ENCODE measurements at places on chromosomes 11 and 22.

GRCh38 chr11:43638717-43639116 is 41.8 kb upstream of the HSD17B12 start:
- no peak for ATAC-seq

- no peak for ATAC-seq
Observed at GRCh38 chr11:13324709-13325108, 47.1 kb downstream of the BMAL1 start.

DNA sequence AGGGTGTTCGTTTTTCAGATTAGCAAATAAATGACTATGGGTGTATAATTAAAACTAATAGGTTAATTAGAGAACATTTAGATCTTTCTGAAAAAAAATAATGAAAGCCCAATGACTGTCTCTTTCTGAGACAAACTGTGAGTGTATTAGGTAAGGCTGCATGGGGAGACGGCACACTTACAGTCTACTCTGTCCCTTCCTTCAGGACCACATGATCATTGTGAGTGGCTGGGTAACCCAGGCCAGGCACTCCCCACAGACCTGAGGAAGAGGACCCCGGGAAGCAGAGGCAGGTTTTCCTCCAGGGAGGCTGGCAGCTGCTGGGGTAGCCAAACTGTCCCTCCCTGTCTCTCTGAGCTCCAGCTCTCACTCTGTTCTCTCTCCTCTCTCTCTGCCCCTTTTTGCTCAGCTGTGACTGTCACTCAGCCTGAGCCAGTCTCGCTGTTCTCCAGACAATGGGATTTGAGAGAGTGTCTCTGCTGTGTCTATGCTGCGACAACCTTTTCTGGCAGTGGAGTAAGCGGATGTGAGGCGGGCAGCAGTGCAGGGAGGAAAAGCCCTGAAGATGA is 83.1 kb upstream of the NCAM1 start:
- ATAC-seq: no peak

GRCh38 chr11:94142308-94143281 is 14.0 kb downstream of the PANX1 start:
- ATAC-seq: no peak

DNA sequence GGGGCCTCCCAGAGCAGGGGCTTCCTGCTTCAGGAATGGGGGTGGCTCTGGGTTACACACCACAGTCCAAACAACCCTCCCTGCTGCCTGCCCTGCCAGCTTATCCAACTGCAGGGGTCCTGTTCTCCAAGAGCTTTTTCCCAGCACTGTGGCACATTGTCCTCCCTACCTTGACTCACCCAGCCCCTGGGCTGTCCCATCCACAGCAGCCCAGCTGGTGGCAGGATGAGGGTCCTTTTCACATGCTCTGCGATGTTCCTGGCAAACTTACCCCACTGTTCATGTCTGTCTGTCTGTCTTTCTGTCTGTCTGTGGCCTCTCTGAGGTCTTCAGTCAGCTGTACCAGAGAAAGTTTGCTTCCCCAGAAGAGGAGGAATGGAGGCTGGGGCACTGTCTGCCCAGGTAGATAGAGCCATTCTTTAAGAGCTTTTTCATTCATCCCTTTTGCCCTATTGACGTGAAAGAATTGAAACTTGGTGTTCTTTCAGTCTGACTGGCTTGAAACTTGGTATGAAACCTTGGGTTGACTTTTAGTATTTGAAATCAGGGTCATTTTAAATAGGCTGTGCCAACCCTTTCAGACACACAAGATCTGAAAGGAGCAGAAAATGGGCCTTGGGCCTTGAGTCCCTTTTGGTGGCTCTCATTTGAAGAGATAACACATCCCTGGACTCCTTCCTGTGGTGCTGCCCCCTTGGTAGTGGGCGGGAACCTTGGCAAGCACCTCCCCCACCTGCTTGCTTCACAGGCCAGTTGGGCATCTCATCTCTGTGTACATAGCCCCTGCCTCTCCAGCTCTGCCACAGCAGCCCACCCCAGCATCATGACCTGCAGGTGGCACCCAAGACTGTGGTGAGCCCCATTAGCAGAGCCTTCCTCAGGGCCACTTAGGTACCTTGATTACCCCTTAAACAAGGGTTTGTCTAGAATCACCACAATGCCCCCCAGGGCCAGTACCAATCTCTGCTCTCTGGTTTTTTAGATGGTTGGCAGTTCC is 74.6 kb upstream of the SUSD2 start:
- ATAC-seq: peak; percentile 78

DNA sequence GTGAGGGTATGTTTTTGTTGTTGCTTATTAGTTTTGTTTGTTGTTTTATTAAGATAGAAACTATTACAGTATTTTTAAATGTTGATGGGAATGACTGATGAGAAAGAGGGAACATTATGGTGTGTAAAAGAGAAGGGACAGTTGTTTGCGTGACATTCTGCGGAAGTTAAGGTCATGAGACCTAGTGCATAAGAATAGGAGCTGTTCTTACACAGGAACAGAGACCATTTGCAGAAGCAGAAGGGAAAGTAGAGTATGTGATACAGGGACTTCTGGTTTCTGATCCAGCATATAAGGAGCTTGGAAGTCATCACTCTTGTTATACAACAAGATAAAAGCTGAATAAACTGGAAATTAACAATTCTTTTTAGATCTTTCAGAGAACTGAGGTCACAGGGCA is 299.2 kb upstream of the API5 start:
- ATAC-seq: no peak

DNA sequence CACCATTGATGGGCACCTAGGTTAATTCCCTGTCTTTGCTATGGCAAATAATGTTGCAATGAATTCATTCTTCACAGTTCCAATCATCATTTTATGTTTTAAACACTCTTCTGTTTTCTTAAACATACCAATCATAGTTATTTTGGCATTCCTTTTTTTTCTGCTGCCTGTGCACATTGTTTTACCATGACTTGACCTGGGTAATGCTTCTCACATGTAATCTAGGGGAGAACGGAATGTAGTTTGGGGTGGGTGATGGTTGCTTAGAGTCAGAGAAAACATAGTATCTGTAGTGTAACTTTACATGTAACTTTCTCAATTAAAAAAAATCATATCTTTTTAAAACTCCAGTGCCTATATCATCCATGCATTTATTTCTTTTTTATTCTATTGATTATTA is 1945.3 kb upstream of the RAG2 start:
- ATAC-seq: no peak
